ENCODE measurements at places on chromosomes 1 and 21.

- DNase-seq: no peak
These were observed 20.2 kb downstream of the THEM4 start for GRCh38 chr1:151888972-151889570.

DNA sequence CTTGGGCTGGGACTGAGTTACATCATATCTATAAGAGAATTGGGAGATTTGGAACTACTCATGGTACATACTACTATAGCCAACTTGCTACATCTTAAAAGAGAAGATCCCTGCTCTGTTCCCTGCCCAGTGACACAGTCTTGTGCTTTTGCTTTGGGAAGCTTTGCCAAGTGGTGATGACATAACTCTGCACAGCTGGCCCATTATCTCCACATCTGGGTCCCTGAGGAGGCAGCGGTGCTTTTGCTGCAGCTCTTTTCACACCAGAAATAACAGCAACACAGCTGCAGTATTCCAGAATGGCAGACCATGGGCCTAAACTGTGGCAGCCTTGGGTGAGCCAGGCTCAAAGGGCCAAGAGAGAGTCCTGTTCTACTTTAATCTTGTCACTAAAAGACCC lies 296.0 kb downstream of the HHAT start:
- no peak for DNase-seq

- DNase-seq: no peak
These were observed 583 bp upstream of the RNF223 start for GRCh38 chr1:1074631-1075147.

DNA sequence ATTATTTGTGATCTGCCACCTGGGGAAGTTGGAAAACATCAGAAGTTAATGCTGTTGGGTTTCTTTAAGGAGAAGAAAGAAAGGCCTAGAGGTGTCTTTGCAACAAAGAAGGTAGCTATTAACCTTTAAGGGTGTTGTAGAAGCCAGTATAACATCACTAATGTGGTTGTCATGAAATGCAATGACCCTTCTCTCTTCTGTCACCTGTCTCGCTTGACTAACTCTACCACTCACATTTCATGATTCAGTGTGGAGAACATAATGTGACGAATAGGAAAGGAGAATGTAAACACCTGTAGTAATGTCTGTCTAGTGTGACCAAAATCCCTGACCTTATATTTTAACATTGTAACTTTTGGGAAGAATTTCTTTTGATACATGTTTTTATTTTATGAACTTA lies 211.7 kb upstream of the UBE2U start:
- DNase-seq: no peak
